ENCODE measurements at places on chromosomes 5 and 9. TPM values are rescaled to one million over a fixed set of nuclear protein-coding genes. Genes with fewer than 3 reads are reported as not detected.

Gene ARHGEF39
- total RNA-seq = 28.9 TPM

Gene TMEM232
- 0.31 TPM for total RNA-seq

Gene SLCO6A1
- total RNA-seq = not detected

Gene PARP8
- 20.1 TPM for total RNA-seq

Gene PRDM9
- total RNA-seq = not detected

Gene FAM153A
- total RNA-seq = 26.0 TPM

Gene FASTKD3
- total RNA-seq = 7.7 TPM

Gene RANBP17
- total RNA-seq = not detected

Gene ANXA1
- 17.9 TPM for total RNA-seq

Gene NUP188
- total RNA-seq = 112 TPM

DNA sequence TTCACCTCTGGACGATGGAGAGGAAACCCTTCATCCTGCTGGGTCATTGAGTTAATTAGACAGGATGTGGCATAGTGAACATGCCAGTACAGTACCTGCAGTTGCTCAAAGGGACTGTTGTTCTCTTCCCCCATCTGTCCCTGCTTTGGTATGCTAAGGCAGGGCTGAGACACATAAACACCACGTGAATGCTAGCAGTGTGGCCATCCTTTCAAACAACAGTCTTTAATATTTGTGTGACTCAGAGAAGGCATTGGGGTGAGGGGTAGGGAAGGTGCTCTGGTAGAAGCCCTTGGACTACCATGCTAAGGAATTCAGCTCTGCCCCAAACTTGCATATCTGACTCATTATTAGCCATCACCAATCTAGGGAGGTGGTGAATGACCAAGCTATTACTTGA, 180.2 kb upstream of the ZNF618 start:
- no peak for DNase-seq

GRCh38 chr5:102243213-102243612, 52.9 kb downstream of the SLCO4C1 start:
- no peak for DNase-seq

DNA sequence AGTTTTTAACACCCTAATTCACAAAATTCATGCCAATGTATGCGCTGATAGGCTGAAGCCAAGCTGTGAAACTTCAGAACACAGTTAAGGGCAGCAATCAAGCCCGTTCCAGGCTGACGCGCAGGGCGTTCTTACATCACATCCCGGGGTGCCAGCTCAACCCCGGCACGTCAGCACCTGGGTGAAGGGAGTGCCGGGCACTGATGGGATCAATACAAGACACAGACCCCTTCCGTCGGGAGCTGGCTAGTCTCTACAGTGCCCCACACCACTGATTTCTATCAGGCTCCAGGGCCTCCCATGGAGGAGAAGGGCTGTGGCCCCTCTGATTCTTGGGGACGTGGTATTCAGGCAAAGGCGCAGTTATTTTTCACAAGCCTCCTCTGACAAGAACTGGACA, 12.0 kb downstream of the BARHL1 start:
- no peak for DNase-seq

GRCh38 chr5:31759925-31760324, 121.0 kb downstream of the PDZD2 start:
- no peak for DNase-seq

DNA sequence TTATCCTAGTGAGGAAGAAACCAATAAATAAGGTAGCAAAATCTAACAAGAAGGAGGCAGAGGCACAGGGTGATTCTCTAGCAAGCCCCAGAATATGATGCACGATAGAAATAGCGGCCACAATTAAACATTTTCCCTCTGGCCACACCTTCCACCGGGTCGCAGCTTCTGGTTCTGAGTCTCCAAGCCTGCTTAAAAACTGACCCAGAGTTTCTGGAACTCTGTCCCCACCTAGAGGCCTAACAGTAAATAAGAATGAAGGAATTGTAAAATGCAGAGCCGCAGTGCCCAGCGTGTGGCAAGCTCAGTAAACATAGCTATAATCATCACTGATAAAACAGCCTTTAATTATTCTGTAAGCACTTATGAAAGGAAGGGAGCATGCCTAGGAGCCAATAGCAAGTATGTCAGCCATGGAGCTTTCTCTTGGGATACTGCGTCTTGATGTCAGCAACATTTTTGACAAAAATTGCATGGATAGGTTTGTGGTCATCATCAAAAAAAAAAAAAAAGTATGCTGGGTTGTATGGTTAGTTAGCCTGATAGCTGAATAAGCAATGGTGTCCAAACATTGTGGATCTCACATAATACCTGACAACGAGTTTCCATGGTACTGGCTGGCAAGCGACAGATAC, 465.5 kb downstream of the DNAH5 start:
- peak; percentile 4 for DNase-seq

DNA sequence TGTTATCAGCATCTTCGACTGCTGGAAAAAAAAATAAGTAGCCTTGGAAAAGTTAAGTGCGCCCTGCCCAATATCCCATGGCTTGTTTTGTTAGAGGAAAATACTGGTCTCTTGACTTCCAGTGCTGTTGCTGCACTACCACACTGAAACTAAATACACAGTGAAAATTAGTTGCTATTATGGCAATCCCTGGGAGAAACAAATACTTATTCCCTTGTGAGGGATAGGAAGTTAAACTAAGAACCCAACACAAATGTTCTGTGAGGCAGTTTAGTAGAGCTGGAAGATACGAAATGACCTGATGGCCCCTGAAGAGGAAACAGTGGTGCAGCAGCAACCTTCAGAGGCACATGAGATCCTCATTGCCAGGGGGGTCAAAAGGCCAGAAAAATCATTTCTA, 164.0 kb downstream of the ARL15 start:
- no peak for DNase-seq

DNA sequence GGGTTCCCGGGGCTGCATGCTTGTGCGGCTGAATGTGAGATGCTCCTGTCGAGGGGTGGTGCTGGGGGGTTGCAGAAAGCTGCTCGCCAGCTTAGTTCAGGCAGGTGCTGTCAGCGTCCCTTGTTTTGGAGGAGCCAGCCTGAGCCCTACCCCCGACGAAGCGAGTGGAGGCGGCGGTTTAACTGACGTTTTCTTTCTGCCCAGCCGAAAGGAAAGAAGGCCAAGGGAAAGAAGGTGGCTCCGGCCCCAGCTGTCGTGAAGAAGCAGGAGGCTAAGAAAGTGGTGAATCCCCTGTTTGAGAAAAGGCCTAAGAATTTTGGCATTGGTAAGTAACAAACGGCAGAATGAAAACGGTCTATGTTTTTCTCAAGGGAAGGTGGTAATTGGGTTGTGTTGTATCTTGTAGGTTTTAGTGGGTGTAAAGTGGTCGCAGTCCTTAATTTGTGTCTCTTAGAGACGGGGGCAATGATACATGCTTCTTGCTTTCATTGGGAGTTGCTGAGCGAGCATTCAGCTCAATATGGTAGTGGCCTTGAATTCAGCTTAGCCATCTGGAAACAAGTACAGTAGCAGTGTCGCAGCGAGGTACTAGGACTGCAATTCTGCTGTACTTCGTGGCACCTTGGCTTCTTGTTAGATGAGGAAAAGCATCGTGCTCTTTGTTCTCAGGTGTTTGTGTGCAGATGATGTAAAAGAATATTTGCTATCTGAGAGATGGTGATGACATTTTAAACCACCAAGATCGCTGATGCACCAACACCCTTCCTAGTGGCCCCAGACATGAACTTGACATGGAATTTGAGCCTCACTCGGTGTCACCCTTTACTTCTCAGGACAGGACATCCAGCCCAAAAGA, 928 bp downstream of the RPL7A start:
- no peak for DNase-seq

DNA sequence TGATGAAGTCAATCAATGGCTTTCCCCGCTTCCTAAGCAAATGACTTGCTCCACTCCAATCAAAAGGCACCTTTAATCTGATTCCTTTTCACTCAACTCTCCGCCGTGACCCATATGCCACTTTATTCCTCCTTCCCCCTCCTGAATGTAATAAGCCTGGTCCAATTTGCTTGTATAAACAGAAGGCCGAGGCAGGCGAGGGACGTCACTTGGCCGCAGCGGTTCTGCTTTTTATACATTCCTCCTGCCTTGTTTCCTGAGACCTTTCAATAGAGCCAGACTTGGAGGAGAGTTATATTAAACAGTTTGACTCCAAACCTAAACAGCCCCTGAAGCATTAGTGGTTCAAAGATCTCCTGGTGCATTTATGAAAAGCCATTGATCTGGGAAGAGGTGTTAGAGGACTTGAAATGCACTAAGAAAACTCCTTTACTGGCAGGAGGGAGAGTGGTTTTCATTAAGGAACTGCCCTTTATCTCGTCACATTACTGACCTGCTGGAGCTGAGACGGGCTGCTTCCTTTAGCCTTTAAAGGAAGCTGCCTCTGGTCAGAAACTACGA, 273.4 kb downstream of the SLIT3 start:
- DNase-seq = no peak

- no peak for DNase-seq
Observed at GRCh38 chr5:54524082-54524481, 6.5 kb downstream of the SNX18 start.

- no peak for DNase-seq
Observed at GRCh38 chr9:91004992-91005391, 203.4 kb downstream of the SYK start.

DNA sequence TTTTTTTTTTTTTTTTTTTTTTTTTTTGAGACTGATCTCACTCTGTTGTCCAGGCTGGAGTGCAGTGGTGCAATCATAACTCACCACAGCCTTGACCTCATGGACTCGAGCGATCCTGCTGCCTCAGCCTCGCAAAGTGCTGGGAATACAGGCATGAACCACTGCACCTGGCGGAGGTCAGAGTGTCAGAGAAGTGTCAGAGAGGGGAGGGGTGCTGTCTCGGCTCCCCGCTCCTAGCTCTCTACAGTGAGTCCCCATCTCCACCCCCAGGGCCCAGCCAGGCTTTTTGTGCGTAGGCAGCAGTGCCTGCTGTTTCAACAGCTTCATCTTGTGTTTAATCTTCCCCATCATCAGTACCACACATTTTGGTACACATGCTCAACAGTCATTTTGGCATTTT, 38.3 kb downstream of the SAR1B start:
- DNase-seq = no peak

Data from activated naive CD4-positive, alpha-beta T cell treated with anti-CD3 and anti-CD28 coated beads for 36 hours (primary cell).